Lower lobe of right lung (tissue), 2 donors: ENCODE measurements at places on chromosomes 4 and X.

DNA sequence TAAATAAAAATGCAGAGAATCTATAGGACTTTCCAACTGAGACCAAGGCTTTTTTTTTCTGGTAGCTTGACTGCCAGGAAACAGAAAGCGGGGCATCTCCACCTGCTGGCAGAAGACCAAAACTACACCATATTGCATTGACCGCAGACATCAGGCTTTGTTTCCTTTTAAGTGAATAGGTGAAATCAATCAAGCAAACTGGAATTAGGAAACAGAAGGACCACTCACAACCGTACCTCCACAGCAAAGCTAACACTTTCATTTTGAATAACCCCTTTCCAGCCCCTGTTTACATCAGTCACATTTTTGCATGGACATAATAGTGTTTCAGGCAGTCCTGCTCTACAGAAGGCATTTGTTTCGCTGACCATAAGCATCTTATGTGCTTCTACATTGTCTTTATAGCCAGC lies 218.2 kb downstream of the IDS start:
- DNase-seq, result no peak

DNA sequence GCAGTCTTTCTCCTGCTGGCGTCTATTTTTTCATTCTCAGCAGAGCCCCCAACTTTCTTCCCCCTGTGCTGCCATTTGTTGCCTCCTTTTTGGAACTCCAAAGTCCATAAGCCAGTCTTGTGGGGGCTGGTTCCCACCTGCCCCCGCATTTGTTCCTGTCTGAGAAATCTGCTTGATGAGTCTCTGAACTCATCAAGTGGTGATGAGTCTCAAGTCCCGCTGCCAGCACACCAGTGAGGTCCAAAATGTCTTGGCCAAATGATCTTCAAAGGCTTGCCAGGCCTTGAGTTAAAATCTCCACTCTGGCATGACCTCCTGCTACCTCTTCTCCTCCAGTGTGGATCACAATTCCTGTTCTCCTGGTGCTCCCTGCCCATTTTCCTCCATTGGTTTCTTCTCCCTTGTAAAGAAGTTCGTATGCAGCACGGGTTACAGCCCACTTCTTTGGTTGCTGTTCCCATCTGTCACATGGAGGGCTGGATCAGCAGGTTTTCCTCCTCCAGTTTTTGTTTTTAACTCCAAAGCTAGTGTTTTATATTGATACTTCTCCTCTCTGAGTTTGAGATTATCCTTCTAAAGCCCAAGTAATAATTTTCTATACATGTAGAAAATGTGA lies 72.7 kb upstream of the LIMCH1 start:
- DNase-seq, result no peak

DNA sequence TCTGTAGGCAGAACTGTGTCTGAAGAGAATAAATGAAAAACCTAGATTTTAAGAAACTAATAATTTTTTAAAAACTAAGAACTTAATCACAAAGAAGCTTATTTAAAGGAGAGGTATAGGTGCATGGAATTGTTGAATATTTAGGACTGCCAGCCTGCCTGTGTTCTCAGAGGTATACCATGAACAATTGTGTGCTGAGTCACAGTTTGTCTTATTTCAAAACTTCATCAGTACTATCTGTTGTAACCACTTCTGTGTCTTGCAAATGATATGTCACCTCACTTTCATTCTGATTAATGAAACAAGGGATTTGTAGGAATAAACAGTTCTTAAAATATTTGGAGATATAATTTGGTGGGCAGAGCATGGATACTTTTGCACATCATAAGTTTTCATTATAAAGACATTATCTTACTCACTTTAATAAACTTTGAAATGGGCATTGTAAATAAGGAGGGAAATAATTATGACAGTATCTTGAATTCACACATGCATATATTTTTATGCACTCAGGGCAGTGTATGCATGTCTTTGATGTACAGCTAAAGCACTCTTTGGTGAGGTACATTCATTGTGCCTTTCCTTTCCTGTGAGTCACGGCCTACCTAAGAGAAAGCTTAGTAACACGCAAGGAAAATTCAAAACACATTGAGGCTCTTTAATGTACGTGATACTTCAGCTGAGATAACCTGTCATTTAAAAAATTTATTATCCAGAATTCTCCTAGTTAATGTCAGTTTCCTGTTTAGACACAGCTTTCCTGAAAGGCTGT lies 31.7 kb downstream of the STOX2 start:
- DNase-seq, result no peak

- DNase-seq, result no peak
These were observed 22.5 kb downstream of the MMGT1 start for GRCh38 chrX:135951291-135951690.

DNA sequence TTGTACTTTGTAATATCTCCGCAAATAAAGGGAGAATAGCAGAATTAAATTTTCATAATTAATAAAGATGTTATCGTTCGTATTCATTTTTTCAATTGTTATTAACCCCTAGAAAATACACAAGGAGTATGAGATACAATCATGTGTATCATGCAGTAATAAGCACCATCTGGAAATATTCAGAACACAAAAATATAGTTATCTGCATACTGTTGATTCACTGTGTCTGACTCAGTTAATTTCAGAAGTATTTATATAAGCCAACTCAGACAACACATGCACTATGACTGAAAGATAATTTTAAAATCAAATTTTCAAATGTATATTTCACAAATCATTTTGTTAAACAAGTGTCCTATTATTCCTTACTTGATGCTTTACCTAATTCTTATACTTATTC lies 1954.8 kb downstream of the ARAP2 start:
- DNase-seq, result no peak

GRCh38 chrX:264634-265455 lies 16.3 kb upstream of the PLCXD1 start:
- peak; percentile 35 for DNase-seq

DNA sequence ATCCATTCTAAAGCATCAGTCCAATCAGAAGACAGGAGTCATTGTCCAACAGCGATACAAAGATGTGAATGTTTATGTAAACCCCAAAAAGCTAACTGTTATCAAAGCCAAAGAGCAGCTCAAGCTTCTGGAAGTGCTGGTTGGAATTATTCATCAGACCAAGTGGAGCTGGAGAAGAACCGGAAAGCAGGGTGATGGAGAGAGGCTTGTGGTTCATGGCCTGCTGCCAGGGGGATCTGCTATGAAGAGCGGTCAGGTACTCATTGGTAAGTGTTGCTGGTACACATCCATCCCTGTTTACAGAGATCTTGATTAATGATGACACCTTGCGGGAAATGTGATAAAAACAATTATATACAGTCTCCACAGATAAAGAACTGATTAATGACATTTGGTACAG lies 11.0 kb downstream of the INTU start:
- no peak for DNase-seq

GRCh38 chr4:101284546-101284945 lies 62.8 kb downstream of the PPP3CA start:
- no peak for DNase-seq

- DNase-seq, result no peak
These were observed 30.8 kb upstream of the TBL1X start for GRCh38 chrX:9434051-9434550.

- DNase-seq, result no peak
These were observed 166.8 kb upstream of the HCCS start for GRCh38 chrX:10944136-10944885.

DNA sequence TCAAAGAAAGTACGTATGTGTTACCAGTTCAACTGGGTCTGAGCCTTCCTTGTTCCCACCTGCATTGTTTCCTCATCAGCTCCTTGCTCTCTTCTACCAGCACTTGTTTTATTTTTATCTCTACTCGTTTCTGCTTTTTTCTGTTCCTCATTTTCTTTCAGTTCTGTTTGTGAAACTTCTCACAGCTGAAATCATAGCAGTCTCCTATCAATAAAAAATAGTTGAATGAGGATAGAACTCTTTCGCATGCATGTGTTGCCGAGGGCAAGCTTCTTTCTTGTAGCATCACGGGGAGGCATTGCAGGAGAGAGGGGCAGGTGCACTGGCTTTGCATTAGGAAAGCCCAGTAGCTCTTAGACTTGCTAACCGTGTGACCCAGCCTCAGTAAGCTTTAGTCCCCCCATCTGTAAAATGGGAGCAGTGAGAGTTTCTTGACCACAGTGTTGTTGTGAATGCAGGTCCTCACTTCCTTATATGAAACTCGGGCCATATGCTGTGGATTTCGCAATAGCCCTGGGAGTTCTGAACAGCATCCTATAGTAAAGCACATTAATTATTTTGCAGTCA lies 24.7 kb downstream of the OFD1 start:
- no peak for DNase-seq

GRCh38 chrX:123493857-123494256 lies 239.0 kb downstream of the THOC2 start:
- DNase-seq, result no peak

GRCh38 chr4:105149771-105150170 lies 3.1 kb downstream of the TET2 start:
- DNase-seq, result no peak

DNA sequence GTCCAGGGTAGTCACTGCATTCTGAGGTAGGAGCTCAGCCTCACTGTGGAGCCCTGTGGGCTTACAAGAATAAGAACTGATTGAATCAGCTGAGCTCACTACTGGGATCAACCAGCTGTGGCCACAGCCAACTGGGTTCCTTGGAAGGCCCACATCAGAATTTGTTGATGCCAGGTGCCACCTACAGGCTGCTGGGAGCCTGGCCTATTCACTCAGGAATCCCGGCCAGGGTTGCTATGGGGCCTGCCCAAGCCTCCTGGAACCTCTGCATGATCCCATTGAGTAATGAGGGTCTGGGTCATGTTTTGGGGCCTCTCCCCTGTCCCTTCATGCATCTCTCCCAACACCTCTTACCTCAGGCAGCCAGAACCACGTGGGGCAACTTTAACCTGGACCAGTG lies 53.9 kb upstream of the KIAA1210 start:
- no peak for DNase-seq

DNA sequence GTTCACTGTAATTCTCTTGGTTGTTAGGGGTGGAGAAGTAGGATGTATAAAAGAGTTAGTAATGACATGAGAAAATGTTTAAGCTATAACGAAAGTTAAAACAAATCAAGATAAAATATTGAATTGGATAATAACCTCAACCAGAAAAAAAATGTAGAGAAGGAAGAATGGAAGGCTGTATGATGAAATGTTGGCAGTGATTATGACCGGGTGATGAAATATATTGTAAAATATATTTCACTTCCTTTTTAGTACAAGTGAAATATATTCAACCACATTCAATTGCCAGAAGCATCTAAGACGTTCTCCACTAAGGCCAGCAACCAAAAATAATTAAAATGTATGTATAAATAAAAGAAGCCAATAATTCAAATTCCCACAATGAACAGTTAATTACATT lies 309.3 kb upstream of the FGF13 start:
- DNase-seq, result no peak

- DNase-seq, result no peak
These were observed 161.7 kb upstream of the NAP1L5 start for GRCh38 chr4:88859191-88859812.

- no peak for DNase-seq
These were observed 274.1 kb downstream of the ARHGAP10 start for GRCh38 chr4:148006001-148006400.

GRCh38 chr4:15341733-15342300 lies 86.0 kb upstream of the C1QTNF7 start:
- no peak for DNase-seq

DNA sequence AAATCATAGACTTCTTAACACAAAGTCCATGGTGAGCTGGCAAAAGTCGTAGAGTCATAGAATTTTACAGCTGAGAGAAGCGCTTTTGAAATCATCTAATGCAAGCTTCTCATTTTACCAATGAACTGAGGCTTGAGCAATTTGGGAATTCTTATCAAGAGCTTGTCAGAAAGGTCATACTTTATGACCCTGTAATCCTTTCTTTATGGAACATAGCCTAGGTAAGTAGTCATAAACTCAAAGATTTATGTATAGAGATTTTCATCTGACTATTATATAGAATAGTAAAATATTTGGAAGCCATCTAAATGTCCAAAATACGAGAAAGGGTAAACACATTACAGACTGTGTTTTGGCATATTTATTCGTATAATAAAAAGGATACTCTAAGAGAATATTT lies 563.5 kb downstream of the PCDH7 start:
- no peak for DNase-seq

DNA sequence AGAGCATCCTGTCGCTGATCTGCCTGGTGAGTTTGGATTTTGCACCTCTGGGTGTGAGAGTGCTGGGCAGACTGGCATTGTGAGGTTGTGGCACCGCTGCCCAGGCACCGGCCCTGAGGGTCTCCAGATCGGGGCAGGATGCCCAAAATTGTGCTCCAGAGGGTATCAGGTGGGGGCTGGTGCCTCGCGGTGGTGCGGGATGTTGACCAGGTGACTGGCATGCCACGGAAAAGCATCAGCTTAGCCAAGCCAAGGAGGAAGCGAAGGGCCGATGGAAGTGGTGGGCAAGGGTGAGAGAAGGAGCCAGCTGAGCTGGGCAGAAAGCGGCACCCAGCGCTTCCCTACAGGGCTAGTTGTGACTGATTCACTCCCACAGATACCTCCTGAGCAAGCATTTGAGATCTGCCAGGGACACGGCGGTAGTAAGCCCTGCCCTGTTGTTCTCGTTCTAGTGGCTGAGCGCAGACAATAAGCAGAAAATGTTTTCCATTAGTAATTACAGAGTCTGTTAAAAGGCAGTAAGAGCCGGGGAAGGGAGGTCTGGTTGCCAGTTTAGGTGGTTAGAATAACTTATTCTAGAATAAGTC lies 809 bp downstream of the ZFP92 start:
- no peak for DNase-seq

- DNase-seq, result no peak
These were observed 41.1 kb downstream of the ADGRA3 start for GRCh38 chr4:22474636-22475310.

DNA sequence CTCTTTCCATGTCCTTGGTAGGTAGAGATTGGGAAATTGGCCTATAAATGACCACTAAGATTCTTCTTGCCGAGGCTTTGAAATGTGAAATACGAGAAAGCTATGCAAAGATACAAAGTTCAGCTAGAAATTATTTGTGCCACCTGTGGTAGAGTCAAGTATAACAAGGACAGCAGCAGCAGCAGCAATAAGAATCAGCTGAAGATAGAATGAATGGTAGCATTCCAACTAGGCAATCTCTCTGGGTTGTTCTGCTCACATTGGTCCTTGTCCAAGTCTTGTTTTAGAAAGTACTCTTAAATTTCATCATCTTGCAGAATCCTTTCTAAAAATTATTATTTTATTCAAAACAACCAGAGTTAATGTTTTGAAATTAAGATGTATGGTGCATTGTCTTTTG lies 67.8 kb upstream of the PCDH10 start:
- no peak for DNase-seq

- no peak for DNase-seq
These were observed 25.4 kb upstream of the GNRHR start for GRCh38 chr4:67779631-67780030.

GRCh38 chr4:119693126-119693525 lies 64.5 kb upstream of the PDE5A start:
- no peak for DNase-seq

DNA sequence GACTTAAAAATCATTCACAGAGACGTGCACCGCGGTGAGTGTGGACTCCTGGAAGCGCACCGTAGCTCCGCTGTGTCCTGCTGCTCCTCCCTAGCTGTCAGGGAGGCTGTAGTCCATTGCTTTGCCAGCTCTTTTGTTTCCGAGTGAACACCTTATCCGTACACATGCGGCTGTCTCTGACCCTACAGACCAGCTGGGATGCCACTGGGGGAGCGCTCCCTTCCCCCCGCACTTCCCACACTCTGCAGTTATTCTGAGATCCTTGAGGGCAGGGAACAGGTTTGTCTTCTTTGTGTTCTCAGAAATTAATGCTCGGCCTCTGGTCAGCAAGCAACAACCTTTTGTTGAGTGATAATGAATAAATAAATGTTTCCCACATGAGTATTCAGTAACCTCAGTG lies 33.7 kb upstream of the MSANTD1 start:
- peak; percentile 10 for DNase-seq
